ENCODE measurements at places on chromosomes 16 and 17.

GRCh38 chr17:13283606-13284005, 265.8 kb upstream of the ELAC2 start:
- no peak for DNase-seq

GRCh38 chr16:2468725-2469398, 2.2 kb upstream of the NTN3 start:
- peak; percentile 69 for DNase-seq

DNA sequence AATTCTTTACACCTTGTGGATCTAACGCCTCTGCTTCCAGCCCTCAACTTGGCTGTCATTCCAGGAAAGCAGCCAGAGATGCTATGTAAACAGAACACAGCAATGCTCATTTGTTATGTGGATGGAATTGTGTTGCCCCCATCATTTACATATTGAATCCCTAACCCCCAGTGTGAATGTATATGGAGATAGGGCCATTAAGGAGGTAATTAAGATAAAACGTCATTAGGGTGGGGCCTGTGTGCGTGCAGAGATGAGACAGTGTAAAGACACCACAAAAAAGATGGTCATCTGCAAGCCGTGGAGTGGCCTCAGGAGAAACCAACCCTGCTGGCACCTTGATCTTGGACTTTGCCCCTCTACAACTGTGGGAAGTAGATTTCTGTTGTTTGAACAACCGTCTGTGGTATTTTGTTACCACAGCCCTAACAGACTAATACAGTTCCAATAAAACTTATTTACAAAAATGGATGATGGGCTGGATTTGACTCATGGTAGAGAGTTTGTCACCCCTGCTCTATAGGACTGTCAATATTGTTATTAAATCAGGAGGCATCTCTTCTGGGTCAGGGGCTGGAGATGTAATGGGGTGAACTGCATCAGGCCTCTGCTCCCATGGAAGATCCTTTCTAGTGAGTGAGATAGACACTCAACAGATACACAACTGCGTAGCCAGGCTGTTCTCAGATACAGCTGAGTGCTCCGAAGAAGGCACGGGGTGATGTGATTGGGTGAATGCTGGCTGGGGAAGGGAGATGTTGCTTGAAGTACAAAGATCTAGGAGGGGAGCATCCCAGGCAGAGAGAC, 339.0 kb downstream of the SNX29 start:
- peak; percentile 21 for DNase-seq

GRCh38 chr17:16945136-16945482, 26.8 kb downstream of the TNFRSF13B start:
- no peak for DNase-seq

- no peak for DNase-seq
Observed at GRCh38 chr16:19935694-19936093, 51.0 kb upstream of the GPRC5B start.

DNA sequence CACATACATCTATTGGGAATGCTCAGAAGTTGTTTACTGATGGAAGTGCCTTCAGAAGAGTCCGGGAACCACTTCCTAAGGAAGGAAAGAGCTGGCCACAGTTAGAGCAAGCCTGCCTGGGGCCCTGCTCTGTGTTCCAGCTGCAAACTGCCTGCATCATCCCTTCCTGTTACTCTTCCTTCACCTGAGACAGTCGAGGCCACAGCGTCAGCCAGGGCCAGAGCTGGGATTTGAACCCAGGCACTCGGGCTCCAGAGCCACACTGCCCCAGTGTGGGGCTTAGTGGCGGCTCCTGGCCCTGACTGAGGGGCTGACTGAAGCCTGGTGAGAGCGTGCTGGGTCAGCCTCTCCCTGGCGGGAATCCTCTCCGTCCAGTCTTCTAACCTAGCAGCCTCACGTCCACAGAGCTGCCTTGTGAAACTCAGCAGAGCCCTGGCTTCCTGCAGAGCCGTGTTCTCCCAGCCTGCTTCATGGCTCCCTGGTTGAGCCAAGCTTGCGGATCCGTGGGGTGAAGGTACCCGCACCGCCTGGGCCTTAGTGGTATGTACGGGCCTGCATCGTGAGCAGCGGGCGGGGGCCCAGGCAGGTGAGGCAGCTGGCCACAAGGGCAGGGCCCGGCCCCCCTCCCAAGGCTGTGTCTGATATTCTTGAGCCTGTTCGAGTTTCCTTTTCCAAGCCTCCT, 4.6 kb upstream of the C17orf99 start:
- DNase-seq: no peak
